Midbrain (tissue), 1 donor: ENCODE measurements at places on chromosomes 2 and 18.
A peak's percentile ranks its signal among the peaks of the same experiment; 100 is the strongest.

- DNase-seq, result peak; percentile 29
These were observed 63.4 kb downstream of the INPP4A start for GRCh38 chr2:98507891-98508708.

GRCh38 chr2:112165296-112165695, 27.1 kb downstream of the FBLN7 start:
- no peak for DNase-seq

DNA sequence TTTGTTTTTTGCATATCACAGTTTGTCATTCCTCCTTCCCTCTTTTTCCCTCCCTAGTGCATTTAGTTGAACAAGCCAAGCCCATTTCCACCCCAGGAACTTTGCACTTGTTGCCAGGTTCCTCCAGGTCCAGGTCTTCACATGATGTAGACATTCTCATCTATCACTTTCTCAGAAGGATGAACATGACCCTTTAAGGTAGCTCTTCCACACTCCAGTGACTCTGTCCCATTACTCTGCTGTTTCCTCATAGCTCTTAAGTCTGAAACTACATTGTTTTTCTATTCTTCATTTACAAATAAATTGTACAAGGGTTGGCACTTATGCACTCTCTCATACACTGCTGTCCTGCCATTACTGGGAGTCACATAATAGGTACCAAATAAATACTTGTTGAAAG, 6.1 kb downstream of the KYNU start:
- no peak for DNase-seq

DNA sequence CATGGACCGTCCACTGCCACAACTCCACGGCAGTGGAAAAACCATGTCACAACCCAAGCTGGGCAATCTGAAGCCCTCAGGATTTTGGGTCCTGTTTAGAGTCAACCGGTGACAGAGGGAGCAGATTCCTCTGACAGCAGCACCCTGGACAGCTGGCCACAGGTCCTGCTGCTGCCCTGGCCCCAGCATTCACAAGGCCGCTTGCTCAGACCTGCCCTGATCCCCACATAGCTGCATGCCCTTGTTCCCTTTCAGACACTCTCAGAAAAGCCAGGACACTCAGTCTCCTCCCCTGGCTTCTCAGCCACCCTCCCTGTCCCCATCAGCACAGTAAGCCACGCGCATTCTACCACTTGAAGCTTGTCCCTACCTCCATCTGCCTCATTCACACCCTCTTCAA, 1.6 kb downstream of the COPS9 start:
- DNase-seq, result no peak
